ENCODE measurements at places on chromosomes 3 and 15.

DNA sequence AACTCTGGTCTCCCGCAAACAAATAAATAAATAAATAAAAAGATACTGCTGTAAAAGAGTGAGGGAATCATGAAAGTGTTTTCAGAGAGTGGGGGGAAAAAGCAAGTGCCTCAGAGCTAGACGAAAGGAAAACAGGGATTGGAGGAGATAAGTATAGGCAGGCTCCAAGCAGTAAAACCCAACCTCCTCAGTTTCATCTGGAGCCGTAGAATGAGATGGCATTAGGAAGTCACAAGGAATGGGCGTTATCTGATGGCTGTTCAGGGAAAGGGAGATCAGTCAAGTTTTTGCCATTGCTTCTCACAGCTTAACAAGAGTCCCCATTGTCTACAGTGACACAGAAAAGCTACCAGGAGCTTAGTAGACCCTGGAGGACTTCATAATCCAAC, 451.5 kb upstream of the PPP2R3A start:
- no peak for DNase-seq

DNA sequence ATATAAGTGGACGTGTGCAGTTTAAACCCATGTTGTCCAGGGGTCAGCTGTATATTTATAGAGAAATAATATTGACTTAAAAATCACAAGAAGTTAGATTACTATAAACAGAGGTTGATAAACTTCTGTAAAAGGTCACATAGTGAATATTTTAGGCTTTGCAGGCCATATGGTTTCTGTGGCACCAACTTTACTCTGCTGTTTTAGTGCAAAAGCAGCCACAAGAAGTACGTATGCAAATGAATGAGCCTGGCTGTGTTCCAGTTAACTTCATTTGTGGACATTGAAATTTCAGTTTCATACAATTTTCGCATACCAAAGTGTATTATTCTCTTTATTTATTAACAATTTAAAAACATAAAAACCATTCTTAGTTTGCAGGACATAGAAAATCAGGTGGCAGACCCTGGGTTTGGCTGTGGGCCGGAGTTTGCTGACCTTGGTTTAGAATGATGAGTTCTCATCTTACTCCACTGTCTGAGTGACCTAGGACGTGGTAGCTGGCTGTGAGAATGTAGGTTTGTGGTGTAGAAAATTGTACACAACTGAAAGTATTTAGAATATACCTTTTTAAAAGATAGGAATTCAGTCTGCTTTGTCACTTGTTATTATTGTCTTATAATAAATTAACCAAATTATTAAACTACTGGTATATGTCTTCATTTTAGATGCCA, 16.3 kb downstream of the FAN1 start:
- DNase-seq = no peak

DNA sequence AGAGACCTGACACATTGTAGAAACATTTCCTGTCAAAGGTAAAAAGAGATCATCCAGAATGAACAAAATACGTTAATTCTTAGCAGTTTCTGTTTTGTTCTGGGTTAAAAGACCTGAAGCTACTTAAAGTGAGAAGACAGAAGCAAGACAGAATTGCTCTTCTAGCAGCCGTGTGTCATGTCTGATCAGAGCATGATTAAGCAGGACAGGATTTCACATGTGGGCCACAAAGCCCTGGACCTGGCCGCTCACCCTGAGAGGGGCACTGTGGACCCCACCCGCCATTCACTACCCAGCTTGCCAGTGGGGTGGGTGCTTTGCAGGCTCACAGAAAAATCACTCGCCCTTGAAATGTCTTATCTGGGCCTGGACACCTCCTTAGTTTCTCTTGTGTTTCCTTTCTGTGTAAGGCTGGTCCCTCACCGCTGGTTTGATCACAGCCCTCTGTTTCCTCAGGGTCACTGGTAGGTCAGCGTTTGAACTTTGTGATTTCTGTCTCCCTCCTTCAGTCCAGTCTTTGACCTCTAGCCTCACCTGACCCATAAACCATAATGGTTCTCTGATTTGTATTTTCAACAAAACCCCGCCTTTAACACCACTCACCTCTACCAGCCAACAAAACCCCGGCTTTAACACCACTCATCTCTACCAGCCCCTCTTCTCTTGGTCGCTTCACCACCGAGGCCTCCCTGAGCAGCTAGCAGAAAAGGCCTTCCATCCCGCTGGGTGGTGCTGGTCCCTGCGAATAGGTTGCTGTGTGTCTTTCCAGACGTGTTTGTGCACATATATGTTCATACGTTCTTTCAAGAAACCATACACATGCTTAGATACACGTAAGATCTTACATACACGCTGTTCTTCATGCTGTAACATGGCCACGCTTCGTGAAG, 185.0 kb downstream of the OR4M2 start:
- DNase-seq = no peak

GRCh38 chr3:86991482-86991815, 500 bp upstream of the VGLL3 start:
- no peak for DNase-seq

DNA sequence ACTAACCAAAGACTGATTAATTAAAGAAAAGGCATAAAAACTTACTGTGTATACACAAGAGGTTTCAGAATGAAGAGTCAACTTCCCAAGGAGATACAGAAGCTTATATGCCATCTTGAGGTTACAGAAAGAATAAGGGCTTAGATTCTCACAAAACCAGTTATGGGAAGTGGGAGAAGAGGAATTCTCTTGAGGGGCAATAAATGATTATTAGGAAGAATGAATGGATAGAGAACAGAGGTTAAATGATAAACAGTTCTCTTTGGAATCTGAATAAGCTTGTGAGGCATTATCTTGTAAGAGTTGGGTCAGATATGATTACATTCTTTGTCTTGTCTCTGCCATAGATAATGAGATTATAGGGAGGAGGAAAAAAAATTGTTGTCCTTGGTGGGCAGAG, 126.7 kb upstream of the SPATA16 start:
- no peak for DNase-seq

- DNase-seq = no peak
Observed at GRCh38 chr3:11534011-11534792, 109.5 kb downstream of the VGLL4 start.

Measured in NCI-H187 (cell line).